ENCODE measurements at places on chromosomes 3 and 15.

DNA sequence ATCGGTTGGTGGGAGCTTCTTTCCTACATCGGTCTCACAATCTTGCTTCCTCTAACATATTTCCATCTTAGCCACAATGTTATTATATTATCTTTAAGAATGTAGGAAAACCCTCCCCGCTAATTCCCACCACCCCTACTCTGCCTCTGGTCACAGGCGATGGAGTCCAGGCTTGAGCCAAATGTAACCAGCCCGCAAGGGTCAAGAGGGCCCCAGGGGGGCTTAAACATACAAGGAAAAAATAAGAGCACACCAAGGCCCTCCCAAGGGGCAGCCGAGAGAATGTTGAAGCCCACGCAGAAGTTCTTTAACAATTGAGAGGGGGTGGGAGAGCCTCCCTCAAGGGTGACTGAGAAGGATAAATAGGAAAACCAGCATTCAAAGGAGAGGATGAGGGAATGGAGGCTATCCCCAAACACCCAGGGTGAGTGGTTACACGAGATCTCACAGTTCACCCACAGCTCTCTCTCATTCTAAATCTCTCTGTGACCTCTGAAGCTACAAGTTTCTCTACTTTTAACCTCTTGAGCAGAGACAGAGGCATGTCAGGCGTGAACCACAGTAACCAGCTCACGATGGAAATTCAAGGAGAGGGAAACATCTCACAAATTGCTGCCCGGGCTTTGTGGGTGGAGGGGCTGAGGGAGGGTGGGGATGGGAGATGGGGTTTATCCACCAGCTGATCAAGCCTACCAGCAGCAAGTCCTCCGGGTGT is 31.4 kb upstream of the UACA start:
- no peak for DNase-seq

DNA sequence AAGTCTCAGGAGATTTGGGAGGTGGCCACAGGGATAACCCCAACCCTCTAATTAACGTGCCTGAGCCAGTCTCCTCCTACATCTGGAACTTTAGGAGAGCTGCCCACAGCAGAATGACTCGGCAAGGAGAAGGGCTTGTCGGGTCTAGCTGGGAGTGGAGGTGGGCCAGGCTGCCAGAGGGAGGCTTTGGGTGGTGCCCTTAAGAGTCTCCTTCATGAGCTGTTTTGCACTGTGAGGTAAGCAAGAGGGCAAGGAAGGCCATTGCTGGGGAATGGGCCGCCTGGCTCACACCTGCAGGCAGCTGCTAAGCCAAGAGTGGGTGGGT is 3.6 kb upstream of the TNK2 start:
- DNase-seq, result no peak

- no peak for DNase-seq
Measured at GRCh38 chr15:66925721-66926120, 139.7 kb upstream of the SMAD3 start.

GRCh38 chr3:43949594-43949993 is 258.9 kb downstream of the ABHD5 start:
- no peak for DNase-seq

GRCh38 chr3:172449466-172450149 is 1.4 kb upstream of the GHSR start:
- DNase-seq, result no peak

DNA sequence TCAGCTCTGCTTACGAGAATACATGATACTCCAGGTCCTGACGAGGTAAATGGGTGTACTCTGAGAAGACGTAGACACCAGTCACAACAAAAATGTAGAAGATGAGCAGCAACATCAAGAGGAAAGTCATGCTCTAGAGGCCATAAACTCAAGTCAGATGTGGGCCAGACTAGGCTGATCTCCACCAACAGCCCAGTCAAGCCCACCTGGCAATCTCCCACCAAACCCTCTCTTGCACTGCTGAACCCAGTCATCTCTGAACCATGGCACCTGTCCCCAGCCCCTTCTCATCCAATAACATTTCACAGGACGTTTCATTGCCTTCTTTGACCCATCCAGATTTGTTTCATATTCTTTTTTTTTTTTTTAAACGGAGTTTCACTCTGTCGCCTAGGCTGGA is 10.8 kb upstream of the PDIA3 start:
- no peak for DNase-seq

DNA sequence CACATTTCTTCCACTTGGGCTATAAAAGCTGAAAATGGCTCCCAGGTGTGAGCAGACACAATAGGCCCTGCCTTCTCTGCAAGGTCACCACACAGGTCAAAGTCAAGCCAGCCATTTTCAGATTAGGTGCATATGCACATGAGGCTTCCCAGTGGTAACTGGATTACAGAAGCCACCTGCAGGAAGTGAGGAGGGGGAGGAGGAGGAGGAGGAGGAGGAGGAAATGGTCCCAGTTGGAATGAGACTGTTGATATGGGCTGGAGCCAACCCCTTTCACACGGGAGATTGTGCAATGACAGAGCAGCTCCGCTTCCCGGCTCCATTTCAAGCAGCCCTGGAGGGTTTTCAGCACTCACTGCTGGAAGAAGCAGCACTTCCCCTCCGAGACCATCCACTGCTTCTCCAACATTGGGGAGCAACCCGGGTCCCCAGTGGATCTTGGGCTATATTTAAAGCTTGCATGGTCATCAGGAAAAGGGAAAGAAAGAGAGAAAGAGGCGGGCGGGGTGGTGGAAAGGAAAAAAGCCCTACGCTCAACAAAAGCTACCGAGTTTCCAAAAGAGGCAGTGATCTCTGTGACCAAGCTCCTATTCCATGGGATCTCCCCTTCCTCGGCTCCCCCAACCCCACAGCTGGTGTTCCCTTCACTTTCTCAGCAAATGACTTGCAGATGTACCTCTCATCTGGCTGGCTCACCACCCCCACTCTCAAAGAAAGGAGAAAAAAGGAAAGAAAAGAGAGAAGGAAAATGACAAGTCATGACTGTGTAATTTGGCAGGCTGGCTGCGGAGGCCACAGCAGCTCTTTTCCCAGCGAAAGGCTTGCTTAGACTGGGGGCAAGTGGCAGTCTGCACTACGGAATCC is 58.3 kb downstream of the LRIG1 start:
- no peak for DNase-seq

DNA sequence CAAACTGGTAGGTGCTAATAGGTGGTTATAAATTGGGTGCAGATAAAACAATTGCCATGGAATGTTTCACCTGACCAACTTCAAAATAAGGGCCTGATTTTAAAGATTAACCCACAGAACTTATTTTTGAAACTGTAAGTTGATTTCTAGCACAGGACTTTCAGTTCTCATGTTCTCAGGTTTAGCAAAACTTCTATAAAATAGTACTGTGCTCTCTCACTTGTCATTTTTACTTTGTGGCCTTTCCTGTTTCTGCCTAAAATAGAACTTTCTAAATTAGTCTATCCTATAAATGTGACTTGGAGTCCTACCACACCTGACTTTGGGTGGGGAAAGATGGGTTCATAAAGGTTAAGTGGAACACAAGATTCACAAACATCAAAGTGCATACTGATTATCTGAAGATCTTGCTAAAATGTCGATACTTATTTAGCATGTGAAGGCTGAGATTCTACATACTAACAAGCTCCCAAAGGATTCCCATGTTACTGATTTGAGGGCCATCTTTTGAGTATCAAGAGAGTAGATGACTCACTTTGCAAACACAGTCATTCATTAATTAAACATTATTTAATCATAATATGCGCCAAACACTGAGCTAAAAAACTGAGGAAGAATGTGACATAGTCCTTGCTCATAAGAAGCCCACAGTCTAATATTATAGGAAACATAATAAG is 38.6 kb downstream of the BTLA start:
- DNase-seq, result no peak

GRCh38 chr3:122674339-122674738 is 6.3 kb upstream of the PARP14 start:
- DNase-seq, result no peak

DNA sequence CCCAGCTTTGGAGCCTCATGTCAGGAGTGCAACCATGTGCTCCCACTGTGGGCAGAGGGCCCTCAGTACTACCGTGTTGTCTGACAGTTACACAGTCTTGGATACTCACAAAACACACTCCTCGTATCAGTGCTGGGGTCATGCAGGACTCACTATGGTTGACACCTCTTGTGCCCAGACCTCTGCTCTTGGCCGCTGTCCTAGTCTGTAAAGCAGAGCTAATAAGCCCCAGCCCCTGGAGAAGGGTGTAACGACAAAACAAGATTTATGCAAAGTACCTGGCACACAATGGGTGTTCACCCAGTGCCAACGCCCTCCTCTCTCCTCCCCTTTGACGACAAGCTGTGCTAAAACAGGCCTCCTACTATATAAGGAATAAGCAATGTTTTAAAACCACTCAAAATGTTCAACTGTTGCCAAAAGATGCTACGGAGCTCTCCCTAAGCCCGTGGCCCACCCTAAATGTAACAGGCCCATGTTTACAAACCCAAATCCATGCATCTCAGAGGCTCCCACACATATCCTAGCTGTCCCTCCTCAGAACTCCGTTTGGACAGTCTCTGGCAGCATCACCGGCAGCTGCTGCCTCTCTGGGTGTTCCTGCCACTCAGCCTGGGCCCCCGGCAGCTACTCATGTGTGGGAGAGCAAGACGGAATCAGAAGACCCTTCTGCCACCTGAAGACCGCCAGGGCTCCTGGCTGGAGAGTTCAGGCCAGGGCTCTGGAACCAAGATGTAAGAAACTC is 65.8 kb downstream of the MRPL46 start:
- no peak for DNase-seq

- DNase-seq, result no peak
Measured at GRCh38 chr3:76083992-76084391, 298.6 kb upstream of the ZNF717 start.

GRCh38 chr3:16219777-16220176 is 45.0 kb downstream of the DPH3 start:
- DNase-seq, result no peak

- DNase-seq, result no peak
Measured at GRCh38 chr3:179428876-179429548, 22.3 kb downstream of the GNB4 start.

- DNase-seq, result no peak
Measured at GRCh38 chr3:159664006-159664405, 324.6 kb upstream of the IL12A start.
